GM18507 (cell line): ENCODE measurements at places on chromosomes 12 and 14.

DNA sequence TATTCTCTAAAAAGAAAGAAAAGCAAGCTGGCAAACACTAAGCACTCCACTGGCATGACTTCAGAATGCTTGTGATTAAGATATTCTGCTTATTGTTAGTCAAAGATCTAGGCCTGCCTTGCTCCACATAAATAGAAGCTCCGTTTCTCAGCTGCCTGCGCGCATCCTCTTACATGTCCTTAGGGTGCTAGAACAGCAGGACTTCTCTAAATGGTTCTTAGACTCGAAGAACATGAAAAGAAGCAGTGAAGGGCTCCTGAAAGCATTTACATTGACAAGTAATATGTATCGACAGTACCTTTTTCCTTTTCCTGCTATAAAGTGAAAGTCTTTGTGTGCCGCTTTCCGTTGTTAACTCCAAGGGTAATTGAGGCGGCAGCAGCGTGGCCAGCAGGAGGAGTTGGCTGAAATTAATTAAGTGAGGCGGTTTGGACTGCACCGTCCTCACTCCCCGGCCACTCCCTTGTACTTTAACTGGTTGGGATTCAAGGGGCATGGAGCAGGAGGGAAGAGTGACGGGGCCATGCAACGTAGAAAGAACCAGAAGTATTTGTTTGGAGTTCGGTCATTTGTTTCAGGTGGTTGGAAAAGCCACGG is 34.2 kb upstream of the OTX2 start:
- DNase-seq: no peak

DNA sequence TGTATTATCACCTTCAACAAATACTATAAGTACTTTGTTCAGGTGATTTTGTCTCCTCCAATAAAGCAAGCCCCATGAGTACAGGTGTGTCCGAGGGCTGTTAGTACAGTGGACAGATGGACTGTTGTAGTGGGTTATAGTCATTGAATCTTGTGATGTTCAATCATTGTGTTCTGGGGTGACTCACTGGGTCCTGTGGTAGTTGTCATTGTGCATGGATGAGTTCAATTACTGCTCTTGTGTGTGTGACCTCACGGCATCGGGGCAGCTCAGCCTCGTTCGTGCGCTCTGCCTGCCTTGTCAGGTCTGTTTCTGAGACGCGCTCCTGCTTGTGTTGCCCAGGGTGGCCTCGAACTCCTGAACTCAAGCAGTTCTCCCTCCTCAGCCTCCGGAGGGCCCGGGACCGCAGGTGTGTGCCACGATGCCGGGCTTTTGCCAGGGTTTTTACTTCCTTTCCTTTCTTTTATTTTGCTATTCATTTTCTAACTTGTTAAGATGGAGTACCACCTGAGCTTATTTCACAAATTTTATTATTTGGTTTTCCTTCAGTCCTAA is 72.2 kb downstream of the DDX51 start:
- DNase-seq: no peak

DNA sequence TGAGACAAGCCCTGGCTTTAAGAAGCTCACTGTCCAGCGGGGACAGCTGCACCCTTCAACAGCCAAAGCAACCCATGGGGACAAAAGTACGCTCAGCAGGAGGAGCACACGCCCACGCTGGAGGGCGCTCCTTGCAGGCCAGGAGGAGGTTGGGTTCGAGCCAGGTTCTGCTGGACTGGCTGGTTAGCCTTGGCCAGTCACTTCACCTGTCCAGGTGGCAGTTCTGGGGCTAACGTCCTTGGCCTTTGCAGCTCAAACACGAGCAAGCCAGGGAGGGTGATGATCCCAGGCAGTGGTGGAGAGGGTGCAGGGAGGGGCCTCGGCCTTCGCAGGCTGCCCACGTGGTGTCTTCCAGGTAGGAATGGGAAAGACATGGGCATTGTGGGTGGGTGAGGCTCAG is 13.1 kb downstream of the CHGA start:
- DNase-seq: no peak

DNA sequence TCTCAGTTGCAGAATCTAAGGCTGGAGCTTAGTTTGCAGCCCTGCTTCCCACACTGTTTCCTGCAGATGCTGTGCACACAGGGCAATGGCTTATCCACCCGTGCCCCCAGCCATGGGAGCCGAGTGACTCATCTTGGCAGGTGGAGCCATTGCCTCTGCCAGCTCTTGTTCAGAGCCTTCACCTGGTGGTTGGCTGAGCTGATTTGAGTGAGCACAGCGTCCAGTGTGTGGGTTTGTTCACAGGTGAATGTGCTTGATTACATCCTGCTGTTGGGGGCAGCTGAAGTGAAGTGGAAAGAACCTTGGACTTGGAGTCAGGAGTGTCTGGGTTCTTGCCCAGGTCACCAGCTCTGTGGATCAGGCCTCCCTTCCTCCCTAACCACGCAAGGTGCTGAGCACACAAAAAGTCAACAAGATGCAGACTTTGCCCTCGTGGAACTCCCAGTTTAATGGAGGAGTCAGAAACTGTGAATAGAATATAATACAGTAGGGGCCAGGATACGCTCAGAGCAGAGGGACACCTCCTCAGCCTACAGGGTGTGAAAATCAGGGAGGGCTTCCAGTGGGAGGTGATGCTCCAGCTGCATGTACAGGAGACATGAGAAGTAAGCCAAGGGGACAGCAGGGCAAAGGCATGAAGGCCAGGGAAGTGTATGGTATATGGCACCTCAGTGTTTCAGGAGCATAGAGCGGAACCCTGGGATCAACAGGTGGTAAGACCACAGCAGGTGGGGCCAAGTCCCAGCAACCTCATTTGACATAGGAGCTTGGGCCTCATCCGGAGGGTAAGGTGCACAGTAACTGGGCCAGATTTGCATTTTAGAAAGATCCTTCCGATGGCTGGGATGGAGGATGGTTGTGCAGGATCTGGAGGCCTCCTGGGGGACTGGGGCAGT is 22.8 kb downstream of the JDP2 start:
- no peak for DNase-seq

DNA sequence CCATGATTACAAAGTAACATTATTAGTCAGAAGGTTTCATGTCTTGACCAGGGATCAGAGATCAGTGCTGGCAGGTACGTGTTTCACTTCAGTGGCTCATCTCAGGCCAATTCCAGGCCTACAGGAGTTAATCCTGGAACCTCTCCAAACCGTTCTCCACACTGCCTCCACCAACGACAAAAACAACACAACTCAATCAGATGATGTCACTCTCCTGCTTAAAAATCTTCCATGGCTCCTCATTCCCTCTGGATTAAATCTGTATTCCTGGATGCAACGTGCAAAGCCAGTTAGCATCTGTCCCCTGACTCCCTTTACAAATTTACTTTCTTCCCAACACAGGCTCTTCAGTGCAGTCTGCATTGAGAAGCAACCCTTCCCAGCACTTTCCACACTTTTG is 34.3 kb upstream of the TXNRD1 start:
- DNase-seq: no peak

GRCh38 chr12:14314801-14315200 is 50.7 kb upstream of the ATF7IP start:
- no peak for DNase-seq

DNA sequence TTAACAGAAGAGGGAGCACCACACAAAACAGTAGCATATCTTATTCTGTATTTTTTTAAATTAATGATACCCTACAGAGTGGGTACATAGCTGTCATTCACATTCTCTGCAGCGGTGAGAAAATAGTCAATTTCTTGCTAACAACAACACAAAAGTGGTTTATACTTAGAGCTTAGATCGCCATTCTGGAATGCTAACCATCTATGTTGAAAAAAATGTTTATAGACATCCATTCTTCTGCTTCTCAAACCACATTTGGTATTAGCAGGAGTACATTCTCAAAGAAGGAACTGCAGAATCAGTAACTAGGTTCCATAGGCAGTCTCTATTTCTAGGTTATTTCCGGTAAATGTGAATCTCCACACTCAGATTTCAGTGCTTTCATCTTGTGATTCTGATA is 185.9 kb downstream of the PPFIA2 start:
- DNase-seq: no peak

DNA sequence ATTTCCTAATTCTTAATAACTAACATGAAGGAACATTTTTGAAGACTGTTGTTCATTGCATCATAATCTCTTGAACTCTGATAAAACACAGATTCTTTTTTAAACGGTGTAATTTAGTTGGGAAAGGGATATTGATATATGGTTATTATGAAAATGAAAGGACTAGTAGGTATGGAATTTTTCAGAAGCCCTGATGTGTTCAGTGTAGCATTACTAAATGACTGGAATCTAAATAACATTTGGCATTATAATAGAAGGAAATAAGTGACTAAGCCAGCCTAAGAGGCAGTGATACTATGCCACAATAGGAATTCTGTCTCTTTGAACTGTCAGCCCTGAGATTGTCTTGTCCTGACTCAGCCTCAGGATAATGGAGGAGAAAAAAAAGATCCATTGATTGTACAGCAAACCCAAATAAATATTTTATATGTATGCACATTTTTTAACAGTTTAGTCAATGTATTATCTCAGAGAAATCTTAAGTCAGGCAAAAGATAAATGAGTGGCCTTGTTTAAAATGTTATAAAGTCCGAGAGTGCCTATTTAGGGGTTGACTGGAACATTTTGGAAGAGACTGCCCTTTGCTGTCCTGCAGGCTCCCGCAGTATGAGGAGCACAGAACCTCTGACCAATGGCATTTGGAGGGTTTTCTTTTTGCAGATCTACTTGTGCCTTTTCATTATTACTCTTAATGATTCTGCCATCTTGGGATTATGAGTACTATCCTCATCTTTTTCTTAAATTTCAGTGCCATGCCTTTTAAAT is 271.2 kb downstream of the EGLN3 start:
- DNase-seq: no peak

GRCh38 chr12:38392554-38393144 is 76.1 kb downstream of the ALG10B start:
- DNase-seq: no peak

DNA sequence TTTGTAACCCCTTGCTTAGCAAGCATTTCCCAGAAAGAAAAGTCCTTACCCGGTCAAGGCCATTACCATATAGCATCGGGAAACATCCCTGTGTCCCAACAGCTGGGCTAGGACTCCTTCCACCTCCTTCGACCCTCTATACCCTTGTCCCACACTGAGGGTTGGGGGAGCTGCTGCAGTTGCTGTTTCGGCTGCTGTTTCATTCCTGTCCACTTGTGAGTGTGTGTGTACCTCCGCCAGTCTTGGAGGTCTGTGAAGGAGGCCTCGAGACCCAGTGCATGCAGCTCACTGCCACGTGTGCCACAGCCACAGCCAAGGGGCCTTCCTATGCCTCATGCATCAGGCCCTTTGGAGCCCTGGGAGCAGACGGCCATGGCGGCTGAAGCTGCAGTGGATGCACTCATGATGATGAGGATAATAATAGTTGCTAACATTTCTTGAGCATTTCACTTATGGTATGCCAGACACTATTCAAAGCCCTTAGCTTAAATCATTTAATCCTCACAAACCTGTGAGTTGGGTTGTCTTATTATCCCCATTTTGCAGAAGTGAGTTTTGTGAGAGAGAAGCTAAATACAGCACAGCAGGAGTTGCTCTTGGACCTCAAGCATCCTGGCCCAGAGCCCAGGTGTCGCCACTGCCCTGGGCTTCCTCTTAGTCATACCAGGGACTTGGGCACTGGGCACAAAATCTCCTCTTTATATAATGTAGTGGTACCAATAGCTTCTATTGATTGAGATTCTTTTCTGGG is 156.5 kb downstream of the PRKCH start:
- DNase-seq: no peak

GRCh38 chr12:111626230-111626629 is 27.1 kb upstream of the ATXN2 start:
- no peak for DNase-seq

- DNase-seq: no peak
Observed at GRCh38 chr14:45970621-45971020, 681.0 kb downstream of the RPL10L start.

- DNase-seq: no peak
Observed at GRCh38 chr12:30134229-30134628, 350.5 kb upstream of the TMTC1 start.

GRCh38 chr14:94774344-94775090 is 4.6 kb upstream of the GSC start:
- no peak for DNase-seq

DNA sequence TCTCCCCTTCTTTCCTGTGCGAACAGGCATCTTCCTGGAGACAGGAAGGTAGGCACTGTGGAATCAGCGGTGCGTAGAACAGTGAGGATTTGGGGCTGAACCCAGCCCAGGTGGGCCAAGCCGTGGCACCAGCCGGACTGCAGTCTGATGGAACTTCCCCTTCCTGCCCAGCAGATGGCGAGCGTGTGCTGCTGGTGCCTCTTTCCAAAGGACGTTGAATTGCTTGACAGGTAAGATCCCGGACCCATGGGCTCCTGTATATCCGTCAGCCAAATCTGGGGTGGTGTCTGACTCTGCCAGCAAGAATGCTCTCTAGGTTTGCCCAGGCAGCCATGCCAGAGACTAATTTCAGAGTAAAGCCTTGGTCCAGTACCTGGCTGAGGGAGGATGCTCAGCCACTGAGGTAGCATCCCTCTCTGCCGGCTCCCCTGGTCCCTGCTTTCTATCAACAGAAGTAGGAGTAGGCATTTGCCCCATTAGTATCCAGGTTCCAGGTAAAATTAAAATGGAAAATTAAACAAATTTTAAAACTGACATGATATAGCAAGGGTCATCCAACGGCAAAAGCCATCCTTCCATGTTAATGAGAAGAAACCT is 21.1 kb upstream of the KCNA5 start:
- DNase-seq: peak; percentile 68

- peak; percentile 9 for DNase-seq
Observed at GRCh38 chr12:40336573-40337199, 111.9 kb downstream of the LRRK2 start.
